ENCODE measurements at places on chromosomes 16 and 17.

DNA sequence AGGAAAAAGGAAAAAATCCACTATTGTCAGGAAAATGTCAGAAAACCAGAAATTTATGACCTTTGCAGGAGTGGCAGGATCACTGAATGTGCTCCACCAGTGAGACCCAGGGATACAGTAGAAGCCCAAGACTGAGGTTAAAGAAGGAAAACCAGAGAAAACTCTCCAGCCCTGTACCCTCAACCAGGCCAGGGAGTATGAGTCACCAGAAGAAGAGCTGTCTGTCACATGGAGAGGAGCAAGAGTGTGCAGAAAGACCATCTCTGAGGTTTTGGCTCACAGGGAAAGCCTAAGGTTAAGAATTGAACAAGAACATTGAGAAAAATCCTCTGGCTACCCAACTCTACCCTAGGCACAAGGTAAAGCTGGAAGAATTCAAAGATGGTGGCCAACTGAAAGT, 47.6 kb upstream of the MON1B start:
- no peak for DNase-seq

DNA sequence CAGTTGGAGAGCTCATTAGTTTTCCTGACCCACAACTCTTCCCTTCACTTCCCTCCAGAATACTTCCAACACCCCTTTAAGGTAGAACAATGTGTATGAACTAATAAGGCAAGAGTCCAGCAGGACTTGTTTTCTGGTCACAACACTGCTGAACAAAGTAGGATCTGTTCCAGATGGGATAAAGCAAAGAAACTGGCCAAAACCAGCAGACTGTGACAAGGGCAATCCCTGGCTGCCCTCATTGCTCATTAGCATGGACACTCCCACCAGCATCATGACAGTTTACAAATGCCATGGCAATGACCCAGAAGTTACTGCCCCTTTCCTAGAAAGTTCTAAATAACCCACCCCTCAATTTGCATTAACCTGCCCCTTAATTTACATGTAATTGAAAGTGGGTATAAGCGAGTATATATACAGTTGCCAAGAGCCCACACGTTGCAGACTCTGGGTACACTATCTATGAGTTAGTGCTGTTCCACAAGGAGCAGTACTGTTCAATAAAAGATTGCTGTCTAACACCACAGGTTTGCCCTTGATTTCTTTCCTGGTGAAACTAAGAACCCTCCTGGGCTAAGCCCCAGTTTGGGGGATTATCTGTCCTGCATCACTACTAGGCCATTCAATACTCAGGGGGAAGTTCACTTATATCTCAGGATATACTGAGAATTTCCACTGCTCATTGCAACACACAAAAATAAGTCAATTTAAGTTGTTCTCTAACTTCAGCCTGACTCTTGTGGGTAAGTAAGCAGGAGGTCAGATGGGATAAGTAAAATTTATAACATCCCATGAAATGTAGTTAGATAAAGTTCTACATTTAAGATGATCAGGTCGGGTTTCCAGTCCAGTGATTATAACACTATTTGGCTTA, 82.3 kb downstream of the SSH2 start:
- DNase-seq = no peak

DNA sequence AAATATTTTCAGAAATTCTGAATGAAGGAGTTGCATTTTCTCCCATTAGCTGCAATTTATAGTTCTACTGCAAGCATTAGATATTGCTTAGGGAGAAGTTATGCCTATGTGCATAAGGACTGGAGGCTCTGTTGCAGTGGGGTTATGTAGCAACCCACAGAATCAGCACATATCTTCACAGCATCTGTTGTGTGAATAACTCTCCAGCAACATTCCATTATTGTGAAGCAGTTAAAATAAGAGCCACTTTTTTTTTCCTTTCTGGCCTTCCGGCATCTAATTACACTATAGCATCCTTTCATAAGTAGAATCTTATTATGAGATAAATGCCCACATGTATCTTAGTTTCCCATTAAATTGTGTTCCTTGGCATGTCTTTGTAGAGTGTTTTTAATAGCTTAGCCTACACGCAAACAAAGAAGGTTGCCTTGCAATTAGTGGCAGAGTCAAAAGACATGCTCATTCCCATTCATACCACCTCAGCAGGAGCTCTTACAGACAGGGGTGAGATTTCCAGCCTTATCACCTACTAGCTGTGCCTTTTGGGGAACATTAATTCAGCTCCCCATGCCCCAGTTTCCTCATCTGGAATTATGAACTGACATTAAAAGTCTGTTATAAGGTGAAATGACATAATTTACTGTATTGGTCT, 596.0 kb upstream of the GOT2 start:
- no peak for DNase-seq

DNA sequence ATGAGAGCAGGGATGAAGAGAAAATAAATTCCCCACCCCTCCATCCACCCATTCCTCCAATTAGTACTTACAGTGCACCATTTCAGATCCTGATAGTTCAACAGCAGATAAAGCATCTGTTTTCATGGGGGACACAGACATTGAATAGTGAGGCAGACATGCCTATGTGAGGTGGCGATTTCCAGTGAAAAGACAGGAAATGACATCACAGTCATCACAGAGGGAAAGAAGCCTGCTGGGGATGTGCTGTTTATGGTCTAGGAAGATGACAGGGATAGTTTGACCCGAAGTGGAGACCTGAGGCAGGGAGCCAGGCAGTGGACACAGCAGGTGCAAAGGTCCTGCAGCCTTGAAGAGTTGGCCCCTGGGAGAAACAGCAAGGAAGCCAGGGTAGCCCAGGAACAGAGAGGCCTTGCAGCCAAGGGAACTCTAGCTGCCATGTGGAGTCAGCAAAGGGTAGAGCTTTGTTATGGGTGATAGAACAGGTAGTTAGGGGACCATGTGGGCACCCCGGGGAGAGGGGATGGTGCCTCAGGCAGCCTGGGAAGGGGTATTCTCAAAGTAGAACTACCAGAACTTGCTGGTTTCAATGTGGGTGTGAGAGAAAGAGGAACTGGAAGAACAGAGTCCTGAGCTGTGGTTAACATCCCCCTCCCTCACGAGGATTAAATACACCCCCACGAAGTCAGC, 256.6 kb downstream of the CPPED1 start:
- no peak for DNase-seq

GRCh38 chr16:78659668-78660217, 560.3 kb downstream of the WWOX start:
- DNase-seq = peak; percentile 97

DNA sequence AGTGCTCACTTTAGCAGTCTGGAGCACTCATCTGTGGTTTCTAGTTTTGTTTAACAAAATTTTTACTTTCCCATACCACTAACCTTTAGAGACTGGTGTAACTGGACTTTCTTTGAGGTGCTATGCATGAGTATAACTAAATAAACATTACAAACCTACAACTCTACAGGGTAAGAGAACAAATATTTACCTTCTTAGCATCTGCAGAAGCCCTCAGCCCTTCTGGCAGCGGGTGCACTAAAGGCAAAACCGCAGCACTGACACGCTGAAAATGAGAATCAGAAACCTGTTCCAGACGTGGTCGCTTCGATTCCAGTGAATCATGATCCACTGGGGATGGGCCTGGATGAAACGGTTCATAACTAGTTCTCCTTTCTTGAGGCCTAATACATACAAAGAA, 43.7 kb downstream of the NCOR1 start:
- DNase-seq = no peak

DNA sequence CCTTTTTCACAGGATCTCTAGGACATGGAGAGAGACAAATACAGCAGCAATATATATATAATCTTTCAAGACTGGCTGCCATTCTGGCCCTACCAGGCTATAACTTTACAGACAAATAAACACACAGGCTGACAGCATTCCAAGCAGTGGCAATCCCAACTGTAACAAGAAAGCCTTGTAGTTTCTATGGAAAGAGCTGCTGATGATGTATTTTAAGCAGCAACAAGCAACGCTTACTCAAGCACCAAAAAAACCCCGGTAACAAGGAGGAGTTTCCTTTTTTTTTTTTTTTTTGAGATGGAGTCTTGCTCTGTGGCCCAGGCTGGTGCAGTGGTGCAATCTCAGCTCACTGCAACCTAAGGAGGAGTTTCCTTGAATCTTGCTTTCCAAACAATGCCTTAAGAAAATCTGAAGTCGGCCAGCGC, 23.2 kb downstream of the LSM12 start:
- DNase-seq = no peak

GRCh38 chr16:52705122-52705521, 158.2 kb upstream of the TOX3 start:
- no peak for DNase-seq

Measured in NCI-H1417 treated with DMSO at 0.1 percent for 48 hours (cell line).